NCI-H1694 (cell line): ENCODE measurements at places on chromosomes 5 and 9.

- DNase-seq, result no peak
Observed at GRCh38 chr5:180358694-180359093, 5.6 kb upstream of the GFPT2 start.

GRCh38 chr9:7760014-7760415, 39.6 kb downstream of the DMAC1 start:
- no peak for DNase-seq

- DNase-seq, result no peak
Observed at GRCh38 chr9:95073918-95074317, 243.6 kb downstream of the FANCC start.

DNA sequence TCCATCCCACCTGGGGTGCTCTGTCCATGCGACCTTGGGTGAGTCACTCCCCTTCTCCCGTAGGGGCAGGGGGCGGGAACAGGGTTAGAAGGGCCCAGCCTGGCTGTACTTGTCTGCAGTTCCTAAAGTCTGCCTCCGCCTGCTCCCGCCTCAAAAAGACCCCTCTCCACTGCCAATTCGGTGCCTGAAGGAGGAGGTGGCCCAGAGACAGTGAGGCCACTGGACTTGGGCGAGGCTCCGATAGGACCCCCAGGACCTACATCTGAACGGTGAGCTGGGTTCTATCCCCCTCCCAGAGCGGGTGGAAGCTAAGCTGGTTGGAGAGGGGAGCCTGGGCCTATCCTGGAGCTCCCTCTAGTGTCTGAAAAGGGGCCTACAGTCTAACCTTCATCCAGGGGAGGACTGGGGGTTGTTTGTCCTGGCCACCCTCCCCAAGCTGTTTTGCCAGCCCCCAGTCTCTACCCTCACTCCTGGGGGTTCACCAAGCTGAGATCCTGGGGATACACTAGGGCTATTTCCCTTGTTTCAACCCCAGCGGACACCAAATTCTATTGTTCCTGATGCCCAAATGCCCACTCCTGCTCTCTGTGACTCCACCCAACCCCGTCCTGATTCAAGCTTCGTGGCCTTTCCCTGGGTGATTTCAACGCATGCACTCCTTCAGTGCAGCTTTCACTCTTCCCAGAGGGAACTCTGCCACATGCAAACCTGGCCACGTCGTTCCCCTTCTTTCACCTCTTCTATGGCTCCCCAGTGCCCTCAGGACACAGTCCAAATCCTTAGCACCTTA, 6.1 kb upstream of the CRB2 start:
- DNase-seq, result peak; percentile 45

DNA sequence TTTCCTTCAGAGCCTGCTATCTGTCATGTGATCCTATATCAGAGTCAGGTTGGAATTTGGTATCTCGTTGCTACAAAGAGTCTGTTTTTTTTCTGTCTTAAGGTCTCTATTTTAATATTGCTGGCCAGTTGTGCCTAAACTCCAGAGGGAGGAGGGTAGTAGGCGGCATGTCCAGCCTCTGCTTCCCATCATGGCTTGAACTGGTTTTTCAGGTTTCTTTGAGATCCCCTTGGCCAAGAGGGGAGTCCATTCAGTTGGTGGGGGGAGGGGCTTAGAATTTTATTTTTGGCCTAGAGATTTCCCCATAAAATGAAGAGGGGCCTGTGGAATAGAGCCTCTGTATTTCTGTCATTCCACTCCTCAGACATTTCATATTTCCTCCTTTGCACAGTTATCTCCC, 15.4 kb upstream of the ZNF354C start:
- no peak for DNase-seq

DNA sequence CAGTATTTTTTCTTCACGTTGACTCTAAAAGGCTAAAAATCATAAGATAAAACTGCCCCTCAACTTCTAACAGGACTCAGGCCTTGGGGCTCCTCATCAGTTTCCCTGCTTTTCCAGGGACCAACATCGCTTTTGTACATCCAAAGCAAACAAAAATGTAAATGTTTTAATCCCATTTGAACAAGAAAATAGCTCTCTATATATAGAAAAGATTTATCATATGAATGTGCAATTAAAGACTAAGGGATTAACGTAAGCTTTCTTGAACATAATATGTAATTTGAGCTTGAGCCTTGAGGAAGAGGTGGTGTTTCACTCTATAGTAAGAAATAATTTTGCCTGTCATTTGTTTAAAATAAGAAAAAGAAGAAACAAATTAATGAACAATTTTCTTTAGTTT, 547.2 kb upstream of the ACO1 start:
- DNase-seq, result no peak

GRCh38 chr5:38376404-38376803, 118.0 kb downstream of the EGFLAM start:
- no peak for DNase-seq

DNA sequence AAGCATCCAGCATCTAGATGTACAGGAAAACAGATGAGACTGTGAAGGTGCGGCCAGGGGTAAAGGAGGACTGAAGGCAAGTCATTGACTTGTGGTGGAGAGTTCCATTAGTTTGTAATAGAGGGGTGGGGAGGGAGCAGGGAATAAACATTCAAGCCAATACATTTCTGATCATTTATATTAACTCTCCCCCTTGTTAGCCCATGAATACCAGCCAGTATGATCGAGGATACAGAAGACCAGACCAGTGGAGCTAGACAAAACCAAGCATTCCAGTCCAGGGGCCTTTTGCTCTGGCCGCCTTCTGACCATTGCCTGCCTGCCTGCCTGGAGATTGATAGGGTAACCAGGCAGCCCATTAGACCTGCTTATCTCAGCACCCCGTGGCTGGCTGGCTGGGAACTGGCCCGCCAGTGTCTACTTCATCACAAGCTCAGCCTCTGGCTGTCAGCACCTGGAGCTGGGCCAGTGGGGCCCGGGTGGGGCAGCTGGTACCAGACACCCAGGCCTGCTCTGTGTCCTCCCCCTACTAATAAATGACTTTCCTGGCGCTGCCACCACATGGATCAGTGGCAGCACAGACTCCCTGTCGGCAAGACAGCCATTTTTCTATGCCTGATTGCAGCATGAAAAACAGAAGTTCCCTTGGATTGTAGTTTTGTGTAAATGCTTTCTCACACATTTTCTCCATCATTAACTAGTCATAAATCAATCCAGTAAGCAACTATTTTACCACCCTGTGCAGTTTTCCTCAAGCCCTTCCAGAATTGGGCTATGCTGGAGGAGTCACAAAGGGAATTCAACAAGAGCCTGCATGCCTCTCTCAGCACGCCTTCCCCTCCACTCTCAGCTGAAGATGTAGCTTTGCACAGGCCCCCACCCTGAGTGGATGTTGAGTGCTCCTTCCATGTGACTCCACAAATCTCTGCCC, 181.3 kb downstream of the SNCAIP start:
- peak; percentile 50 for DNase-seq

DNA sequence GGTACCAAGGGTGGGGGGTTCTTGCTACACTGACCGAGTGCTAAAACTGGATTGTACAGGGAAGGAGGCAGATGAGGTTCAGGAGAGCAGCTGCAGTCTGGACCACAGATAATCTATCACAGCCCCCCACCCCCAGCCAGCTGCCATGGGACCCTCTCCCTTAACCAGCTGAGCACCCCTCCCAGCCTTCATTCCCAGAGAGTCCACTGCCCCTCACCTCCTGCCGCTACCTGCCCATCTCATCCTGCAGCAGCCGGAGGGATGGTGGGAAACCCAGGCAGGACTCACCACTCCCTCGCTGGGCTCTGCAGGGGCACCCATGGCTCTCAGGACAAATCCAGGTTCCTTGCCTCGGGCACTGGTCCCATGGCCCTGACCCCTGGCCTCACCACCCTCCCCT, 66.7 kb downstream of the MRPL36 start:
- no peak for DNase-seq

- no peak for DNase-seq
Observed at GRCh38 chr5:102764381-102765004, 9.4 kb downstream of the PAM start.

DNA sequence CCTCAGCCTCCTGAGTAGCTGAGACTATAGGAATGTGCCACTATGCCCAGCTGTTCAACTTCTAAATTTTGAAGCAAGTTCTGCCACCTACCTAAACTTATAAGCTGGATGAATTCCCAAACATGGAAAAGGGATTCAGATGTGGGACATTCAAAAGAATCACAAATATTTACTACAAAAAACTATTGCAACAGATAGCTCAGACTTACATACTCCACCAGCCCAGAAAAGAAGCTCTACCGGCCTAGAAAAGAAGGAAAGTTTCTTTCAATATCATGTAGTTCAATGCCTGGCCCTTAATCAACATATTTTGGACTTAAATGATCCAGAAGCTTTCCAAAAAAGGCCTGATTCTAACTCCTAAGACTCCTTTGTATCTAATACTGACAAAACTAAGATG, 23.8 kb downstream of the SH3RF2 start:
- DNase-seq, result no peak

DNA sequence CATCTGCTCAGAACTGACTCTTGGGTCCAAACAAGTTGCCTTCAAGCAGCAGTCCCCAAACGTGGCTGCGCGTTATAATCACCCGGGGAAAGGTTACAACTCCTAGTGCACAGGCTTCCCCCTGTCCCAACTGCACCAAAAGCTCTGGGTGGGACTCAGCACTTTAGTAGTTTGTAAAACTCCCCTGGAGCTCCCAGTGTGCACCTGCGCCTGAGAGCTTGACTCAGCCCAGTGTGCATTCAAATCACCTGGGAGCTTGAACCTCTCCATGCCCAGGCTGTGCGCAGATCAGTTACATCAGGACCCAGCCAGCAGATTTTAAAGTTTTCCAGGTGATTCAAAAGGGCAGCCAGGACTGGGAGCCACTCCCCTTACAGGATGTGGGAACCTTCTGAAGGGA, 151.4 kb downstream of the COL23A1 start:
- DNase-seq, result no peak

DNA sequence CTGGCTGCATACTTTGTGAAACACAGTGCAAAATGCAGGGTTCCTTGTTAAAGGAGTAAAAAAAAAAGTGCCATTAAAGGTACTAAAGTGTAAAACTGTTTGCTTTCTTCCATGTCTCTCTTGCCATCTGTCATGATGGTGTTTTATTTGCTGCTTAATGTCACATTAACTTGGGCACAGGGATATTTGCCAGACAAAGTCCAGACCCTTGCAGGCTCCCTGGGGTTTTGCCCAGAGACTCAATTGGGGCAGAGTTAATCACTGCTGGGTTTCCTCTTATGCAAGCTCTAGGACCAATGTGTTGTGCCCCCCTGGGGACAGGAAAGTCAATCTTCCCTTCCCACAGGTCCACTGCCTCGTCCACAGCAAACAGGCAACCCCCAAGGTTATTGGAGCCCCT, 274.3 kb upstream of the SGCD start:
- no peak for DNase-seq

- peak; percentile 67 for DNase-seq
Observed at GRCh38 chr5:139638736-139639618, 9.2 kb upstream of the CXXC5 start.

DNA sequence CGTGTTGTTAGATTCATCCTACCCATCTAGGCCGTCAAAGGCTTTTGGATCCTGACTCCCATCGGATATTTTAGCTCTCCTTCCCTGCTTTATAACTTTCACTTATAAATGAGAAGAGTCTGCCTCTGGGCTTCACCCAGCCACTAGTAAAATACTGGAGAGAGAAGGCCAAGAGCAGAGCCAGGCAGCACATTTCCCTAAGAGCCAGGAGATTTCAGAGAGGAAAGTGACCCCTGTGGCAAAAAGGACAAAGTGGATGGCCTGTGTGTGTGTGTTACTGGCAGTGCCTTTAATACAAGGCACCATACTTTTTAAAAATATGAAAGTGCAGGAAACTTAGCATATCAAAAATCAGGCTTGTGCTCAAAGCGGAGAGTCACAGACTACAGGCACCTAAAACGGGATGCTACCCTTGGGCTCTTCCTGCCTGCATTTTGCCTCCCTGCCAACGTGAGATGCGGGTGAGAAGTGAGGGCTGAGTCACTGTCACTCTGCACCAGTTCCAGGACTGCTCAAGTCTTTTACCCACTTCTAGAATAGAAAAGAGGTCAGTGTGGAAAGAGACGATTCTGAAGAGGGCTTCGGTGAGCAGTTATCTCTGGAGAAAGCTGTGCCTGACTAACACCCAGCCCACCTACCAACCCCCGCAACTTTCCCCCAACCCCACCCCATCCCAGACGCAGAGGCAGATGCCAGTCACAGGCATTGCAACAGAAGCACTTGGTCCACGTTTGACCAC, 15.9 kb downstream of the NFIL3 start:
- no peak for DNase-seq

DNA sequence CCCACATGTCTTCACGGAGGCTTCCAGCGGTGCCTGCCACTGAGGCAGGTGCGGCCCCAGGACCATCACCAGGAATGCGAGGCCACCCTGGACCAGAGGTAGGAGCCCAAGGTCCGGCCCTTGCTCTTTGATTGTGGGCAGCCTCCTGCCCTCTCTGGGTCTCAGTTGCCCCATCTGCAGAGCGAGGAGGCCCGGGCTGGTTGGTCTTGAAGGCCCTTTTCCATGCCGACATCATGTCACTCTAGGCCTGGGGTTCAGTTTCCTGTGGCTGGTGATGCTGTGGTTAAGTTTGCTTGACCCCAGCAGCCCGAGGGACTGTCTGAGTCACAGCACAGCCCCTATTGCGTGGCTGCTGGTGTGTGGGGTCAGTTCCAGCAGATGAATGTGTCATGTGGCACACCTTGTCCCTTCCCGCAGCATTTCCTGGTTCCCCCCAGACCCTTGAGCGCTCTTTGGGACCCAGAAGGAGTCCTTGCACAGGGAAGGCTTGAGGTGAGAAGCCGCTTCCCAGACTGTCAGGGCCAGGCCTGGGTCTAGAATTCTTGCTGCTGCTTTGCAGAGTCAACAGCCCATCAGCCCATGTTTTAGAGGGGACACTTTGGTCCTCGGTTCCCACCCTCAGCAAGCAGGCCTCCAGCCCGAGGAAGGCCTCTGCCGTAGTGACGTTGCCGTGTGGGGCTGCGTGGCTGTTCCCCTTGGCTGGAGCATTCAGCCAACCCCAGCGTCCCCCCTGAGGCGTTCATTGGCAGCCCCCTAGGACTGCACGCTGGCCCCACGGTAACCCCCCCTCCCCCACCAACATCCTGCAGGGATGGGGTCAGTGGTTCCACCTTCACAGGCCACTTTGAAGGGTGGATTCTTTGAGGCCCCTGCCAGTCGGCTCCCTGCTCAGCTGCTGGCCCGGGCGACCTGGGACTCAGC, 31.0 kb upstream of the HMCN2 start:
- no peak for DNase-seq

DNA sequence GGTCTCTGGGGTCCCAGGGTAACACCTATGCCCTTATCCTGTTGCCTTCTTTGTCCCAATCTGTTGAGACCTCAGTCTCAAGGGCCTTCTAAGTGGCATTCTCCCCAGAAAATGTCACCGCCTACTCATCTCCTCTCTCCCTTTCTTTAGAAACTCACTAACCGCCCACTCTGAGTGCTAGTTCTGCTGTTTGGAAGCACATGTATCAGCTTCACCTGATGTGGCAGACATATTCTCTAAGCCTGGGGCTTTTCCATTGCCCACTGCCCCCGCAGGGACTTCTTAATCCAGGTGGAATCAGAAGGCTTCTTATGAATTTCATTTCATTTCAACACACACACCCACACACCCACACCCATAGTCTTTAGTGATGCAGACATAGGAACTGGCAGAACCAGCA, 165.1 kb downstream of the ASTN2 start:
- no peak for DNase-seq
